ENCODE measurements at places on chromosomes 1 and 21. TPM values are rescaled to one million over a fixed set of nuclear protein-coding genes. Genes with fewer than 3 reads are reported as not detected.

- DNase-seq = no peak
Measured at GRCh38 chr1:84573481-84573966, 716 bp downstream of the CTBS start.

- DNase-seq = peak; percentile 16
Measured at GRCh38 chr1:85661767-85662166, 46.5 kb downstream of the ZNHIT6 start.

DNA sequence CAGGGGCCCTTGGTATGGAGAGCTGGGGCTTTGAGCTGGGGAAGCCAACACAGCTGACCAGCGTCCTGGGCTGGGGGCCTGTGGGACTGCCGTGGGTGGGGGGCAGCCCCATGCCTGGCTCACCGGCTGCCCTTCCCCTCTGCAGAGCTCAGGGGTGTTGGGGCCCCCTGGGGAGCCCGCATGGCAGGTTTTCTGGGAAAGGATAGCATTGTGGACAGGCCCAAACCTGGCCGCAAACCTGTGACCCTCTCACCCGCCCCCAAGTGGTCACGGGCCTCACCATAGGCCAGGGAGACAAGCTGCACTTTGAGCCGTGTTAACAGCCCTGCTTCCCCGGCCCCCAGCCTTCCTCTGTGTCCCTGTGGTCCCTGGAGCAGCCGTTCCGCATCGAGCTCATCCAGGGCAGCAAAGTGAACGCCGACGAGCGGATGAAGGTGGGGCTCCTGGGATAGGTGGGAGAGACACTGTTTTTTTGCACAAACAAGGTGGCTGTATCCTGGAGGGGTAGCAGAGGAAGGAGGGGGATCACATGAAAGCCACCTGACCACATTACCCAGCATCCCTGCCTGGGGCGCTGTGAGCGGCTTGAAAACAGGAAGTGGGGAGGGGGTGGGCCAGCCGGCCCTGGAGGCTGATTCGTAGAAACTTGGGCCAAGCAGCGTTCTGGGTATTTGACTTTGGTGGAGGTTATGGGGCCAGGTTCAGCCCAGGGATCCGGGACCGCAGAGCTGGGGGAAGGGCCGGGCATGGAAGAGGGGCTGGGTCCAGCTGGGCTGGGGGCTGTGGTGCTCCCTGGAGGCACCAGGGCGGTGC, 65.9 kb downstream of the PIK3CD start:
- no peak for DNase-seq

DNA sequence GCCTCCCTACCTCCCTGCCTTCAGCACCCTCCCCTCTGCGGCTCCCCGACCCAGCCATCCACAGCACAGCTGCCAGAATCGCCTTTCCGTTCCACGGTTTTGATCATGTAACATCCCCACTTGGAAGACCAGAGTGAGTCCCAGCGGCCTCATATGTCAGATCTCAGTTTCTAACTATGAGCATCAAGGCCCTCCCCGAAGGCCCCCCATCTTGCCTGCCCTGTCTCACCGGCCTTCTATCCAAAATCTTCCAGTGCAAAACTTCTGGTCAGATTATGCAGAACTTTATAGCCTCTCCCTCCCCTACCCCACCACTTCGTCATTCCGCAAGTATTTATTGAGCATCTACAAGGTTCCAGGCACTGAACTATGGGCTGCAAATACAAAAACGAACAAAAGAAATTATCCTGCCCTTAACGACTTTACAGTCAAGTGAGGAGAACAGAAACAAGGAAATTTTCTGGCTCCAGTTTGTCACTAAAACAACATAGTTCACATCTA, 20.3 kb upstream of the LMX1A start:
- DNase-seq = no peak

GRCh38 chr1:115906627-115907026, 65.7 kb upstream of the NHLH2 start:
- no peak for DNase-seq

GRCh38 chr1:67646145-67647035, 38.6 kb upstream of the GADD45A start:
- no peak for DNase-seq

DNA sequence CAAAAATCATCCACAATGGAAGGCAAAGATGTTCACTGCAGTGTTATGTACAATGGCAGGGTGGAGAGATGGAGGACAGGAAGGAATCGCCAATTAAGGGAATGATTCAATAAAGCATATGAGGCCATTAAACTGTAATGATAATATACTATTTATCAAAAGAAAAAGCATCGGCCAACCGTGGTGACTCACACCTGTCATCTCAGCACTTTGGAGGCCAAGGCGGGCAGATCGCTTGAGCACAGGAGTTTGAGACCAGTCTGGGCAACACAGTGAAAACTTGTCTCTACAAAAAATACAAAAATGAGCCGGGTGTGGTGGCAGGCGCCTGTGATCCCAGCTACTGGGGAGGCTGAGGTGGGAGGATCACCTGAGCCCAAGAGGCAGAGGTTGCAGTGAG, 89.1 kb downstream of the SSBP3 start:
- no peak for DNase-seq

CLIC6 gene
- 0.08 TPM for polyA plus RNA-seq

All from A549 (cell line).